ENCODE measurements at places on chromosomes 5 and 9.

GRCh38 chr5:177557041-177557647 is 2.8 kb upstream of the FAM193B start:
- no peak for DNase-seq

GRCh38 chr9:137694962-137695875 is 76.4 kb downstream of the EHMT1 start:
- no peak for DNase-seq

- DNase-seq = no peak
These were observed 142.0 kb upstream of the TRPM3 start for GRCh38 chr9:71263451-71263850.

DNA sequence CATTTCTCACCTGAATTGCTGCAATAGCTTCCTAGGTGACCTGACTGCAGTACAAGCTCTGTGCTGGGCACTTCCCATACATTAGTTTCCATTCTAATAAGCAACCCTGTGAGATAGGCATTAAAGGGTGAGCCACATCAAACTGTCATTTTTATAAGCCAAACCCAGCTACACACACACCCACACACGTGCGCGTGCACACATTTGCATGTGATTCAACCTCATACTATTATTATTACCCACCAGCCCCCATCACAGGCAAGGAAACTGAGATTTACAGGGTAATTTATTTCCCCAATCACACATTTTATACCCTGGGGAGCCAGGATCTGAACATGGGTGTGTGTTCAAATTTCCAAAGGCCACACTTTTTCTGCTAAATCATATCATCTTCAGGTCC is 93.6 kb downstream of the TTLL11 start:
- no peak for DNase-seq

DNA sequence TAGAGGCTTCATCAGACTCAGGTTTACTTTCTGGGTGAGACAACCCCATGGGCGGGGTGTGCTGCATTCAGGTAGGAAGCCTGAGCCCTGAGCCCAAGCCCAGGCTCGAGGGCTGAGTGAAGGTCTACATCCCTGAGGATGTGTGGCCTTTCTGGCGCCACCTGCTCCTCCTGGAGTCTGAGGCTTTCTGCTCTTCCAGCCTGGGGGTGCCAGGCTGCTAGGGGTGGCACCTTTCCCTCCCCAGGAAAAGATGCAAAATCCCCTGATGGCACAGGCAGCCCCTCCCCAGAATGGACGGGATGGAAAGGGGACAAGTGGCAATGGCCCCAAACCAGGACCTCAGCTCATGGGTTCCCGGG is 44.4 kb upstream of the PRRC2B start:
- DNase-seq = no peak

DNA sequence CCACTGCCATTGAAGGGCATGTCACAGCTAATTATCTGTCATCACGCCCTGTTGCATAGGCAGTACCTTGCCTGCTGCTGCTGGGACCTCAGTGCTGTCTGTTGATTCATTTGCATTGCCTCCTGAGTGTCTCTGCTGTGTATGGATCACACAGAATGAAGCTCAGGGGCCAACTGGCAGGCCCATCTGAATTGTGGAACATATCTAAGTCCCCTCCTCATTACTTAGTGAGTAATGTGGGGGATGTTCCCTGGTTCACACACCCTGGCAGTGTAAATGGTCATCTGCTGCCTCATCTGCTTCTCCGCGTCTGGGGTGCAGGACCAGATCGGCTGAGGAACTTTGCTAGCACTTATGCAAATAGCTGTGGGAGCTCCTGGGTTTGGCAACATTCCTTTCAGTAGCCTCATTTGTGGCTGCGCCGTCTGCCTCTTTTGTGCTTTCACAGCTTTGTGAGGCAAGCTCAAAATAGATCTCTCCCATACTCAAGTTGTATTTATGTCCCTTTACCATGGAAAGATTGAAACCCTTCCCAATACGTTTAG is 25.4 kb downstream of the TYRP1 start:
- DNase-seq = no peak

All from NCI-H2081 (cell line).